DMS 273 treated with DMSO at 0.1 percent for 48 hours (cell line): ENCODE measurements at places on chromosomes 3 and 15.

- DNase-seq, result no peak
Measured at GRCh38 chr3:4664412-4664811, 171.3 kb downstream of the ITPR1 start.

DNA sequence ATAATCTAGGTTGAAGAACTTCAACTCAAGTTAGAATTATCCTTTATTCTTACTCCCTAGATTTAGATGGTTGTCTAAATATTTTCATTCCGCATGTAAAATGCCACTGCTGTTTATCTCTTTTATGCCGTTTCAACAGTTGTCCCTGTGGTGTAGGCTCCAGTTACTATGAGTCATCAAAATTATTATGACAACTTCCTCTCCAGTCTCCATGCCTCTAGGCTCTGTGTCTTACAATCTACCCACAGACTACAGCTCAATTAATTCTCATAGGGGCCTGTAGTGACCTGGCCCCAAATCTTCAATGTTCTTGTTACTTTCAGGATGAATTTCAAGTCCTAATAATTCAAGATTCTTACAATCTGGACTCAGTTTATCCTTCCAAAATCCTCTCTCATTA, 105.8 kb upstream of the UNC13C start:
- no peak for DNase-seq

DNA sequence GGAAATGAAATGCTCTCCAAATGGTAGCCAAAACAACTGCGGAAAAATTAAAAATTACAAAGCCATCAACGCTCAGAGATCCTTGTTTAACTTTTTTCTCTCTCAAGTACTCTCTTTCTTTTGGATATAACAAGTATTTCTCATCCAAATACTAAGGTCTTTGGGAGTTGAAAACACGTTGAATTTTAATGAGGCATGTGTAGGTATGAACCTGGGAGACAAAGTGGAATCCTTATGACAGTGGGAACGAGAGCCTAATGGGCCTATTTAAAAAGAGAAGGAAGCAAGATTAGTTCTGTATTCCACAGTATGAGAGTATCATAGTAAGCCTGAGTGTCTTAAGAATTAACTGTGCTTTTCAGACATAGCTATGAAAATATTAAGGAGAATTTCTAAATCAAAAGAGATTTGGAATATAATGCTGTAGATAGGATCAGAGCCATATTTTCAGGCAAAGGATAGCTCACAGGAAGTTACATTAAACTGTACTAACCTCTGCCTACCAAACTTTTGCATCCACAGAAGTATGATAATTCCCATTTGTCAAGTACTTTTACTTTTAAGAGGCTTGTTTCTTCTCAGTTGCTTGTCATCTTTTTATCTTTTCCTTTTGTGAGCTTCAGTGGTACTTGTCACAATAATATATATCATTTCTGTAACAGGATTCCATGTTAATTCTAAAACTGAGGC, 759 bp downstream of the CD96 start:
- no peak for DNase-seq

- no peak for DNase-seq
Measured at GRCh38 chr3:128483657-128484403, 9.2 kb downstream of the GATA2 start.

DNA sequence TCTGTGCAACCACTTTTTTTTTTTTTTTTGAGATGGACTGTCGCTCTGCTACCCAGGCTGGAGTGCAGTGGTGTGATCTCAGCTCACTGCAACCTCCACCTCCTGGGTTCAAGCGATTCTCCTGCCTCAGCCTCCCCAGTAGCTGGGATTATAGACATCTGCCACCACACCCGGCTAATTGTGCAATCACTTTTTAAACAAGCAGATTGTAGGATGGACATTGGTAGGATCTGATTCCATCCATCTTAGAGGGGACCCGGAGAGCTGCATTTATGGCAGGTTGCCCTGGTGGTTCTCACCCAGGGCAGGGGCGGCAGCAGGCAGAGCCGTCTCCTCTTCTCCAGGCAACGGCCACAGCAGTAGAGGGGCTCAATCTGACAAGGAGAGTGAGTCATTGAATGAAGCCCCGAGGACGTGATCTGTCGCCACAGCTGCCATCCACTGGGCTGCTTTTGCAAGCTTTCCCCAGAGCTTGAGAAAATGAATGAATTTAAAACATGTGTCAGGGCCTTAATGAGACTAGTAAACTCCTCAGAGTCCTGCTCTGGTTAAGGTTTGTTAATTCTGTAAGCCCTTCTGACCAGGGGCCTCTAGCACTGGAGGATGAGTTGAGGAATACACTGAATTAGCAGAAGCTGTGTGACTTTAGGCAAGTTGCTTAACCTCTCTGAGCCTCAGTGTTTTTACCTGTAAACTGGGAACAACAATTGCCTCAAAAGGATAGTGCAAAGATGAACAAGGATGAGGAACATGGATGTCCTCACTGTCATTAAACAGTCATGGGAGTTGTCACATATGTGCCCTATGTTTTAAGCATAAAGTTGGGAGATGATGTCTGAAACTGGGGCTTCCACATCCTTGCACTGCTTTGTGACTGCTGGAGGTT, 129.1 kb downstream of the ASB7 start:
- no peak for DNase-seq

- no peak for DNase-seq
Measured at GRCh38 chr3:59731943-59732342, 682.1 kb upstream of the CFAP20DC start.

GRCh38 chr3:161305095-161305991, 66.0 kb downstream of the SPTSSB start:
- no peak for DNase-seq
